ENCODE measurements at places on chromosomes 11 and 22.

- DNase-seq = no peak
Observed at GRCh38 chr11:18723991-18724390, 2.0 kb downstream of the IGSF22 start.

GRCh38 chr11:23539556-23539955, 679.3 kb upstream of the CCDC179 start:
- no peak for DNase-seq

- DNase-seq = no peak
Observed at GRCh38 chr22:40668611-40669411, 10.5 kb upstream of the MCHR1 start.

GRCh38 chr11:7489376-7489775, 4.1 kb downstream of the OLFML1 start:
- no peak for DNase-seq

Data from H1 (cell line).